ENCODE measurements at places on chromosomes 7 and 10. TPM values are rescaled to one million over a fixed set of nuclear protein-coding genes. Genes with fewer than 3 reads are reported as not detected.

DNA sequence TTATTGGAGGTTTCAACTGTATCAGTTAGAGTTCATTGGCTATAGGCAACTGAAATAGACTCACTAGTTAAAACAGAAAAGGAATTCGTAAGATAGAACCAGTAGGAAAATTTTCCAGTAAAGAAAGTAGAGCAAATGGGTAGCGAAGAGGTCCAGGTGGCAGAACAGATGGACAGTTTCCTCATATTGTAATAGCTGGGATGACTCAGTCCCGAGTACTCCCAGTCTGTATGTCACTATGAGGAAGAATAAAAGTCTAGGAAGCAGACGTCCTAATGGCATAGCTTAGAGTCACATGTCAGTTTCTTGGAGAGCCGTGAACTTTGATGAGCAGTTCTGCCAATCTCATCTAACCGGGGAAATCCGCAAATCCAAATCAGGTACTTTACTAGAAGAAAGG is 95.3 kb downstream of the RNF32 start:
- no peaks in the 10 kb centered on the region for H3K4me1 ChIP-seq
- peaks cover 72% of the 10 kb centered on the region for H3K36me3 ChIP-seq
- no peak overlapping the region for H3K4me3 ChIP-seq
- no peak for DNase-seq
- no peaks in the 10 kb centered on the region for H3K27me3 ChIP-seq
- no peak overlapping the region for H3K27ac ChIP-seq

The HOXA3 gene
- total RNA-seq: not detected

- H3K36me3 ChIP-seq: no peaks in the 10 kb centered on the region
- no peak overlapping the region for H3K27ac ChIP-seq
- peaks cover 9% of the 10 kb centered on the region for H3K27me3 ChIP-seq
- no peak overlapping the region for H3K4me3 ChIP-seq
Observed at GRCh38 chr10:122786269-122786668, 59.4 kb downstream of the CUZD1 start.

The HUS1 gene
- total RNA-seq: 43.5 TPM

DNA sequence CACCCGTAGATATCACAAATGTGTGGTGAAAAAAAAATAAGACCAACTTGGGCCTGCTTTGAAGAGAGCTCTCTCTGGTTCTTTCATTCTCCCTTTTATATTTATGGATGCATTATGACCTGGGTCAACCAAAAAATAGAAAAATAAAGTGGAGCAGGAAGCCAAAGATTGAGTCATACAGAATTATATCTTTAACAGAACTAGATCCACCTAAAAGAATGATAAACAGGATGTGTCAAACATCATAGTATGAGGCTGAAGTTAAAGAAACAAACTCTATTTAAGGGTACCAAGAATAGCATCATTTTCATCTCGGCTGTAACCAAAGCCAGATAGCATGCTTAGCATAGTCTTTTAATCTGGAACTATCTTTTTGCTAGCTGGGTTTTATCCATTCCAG is 28.8 kb upstream of the NMT2 start:
- no peak for DNase-seq
- no peak overlapping the region for H3K4me3 ChIP-seq
- no peaks in the 10 kb centered on the region for H3K36me3 ChIP-seq
- peak overlapping the region; percentile 26 for H3K27ac ChIP-seq
- H3K4me1 ChIP-seq: peaks cover 18% of the 10 kb centered on the region

DNA sequence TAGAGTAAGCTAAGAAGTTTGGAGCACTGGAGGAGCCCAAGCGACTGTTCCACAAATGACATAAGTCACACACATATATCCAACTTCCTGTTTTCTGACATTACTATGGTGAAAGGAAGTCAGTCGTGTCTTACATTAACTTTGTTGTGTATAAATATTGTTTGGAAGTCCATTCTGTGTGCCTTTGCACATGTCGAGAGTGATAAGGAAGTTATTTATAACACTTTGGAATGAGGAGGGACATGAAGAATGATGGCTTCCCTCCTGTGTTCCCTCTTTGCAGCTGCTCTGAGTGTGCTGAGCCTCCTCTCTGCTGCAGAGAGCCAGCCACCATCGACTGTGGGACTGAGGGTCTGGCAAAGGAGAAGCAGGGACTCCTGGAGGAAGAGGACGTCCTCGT is 40.4 kb upstream of the MGMT start:
- H3K4me3 ChIP-seq: no peak overlapping the region
- H3K36me3 ChIP-seq: no peaks in the 10 kb centered on the region
- no peak for DNase-seq
- H3K27ac ChIP-seq: no peak overlapping the region
- H3K27me3 ChIP-seq: peaks cover 6% of the 10 kb centered on the region

DNA sequence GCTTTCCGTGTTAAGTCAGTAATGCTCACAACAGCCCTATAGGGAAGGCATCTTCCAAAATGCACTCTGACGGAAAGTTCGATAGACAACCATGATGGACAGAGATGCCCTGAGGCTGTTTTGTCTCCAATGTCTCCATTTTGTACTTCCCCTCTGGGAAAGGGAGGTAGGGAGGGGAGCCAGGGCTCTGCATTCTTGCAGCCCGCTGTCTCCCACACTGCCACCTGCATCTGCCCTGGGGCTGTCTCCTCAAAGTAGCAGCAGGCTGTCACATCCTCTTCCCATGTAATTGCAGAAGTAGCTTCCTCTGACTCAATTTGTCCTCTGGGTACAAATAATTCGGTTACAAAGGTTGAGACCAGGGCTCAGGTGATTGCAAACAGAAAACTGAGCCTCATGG is 131.4 kb downstream of the GPAM start:
- no peaks in the 10 kb centered on the region for H3K36me3 ChIP-seq
- H3K27me3 ChIP-seq: peaks cover 1% of the 10 kb centered on the region
- no peak for DNase-seq
- no peaks in the 10 kb centered on the region for H3K4me1 ChIP-seq

GRCh38 chr7:73985737-73986141 is 42.2 kb upstream of the ELN start:
- no peaks in the 10 kb centered on the region for H3K36me3 ChIP-seq
- H3K27me3 ChIP-seq: no peaks in the 10 kb centered on the region
- no peak overlapping the region for H3K27ac ChIP-seq
- no peak overlapping the region for H3K4me3 ChIP-seq

GRCh38 chr10:60209874-60210570 is 179.7 kb downstream of the ANK3 start:
- H3K4me3 ChIP-seq: no peak overlapping the region
- H3K27me3 ChIP-seq: peaks cover 2% of the 10 kb centered on the region
- no peak overlapping the region for H3K27ac ChIP-seq

DNA sequence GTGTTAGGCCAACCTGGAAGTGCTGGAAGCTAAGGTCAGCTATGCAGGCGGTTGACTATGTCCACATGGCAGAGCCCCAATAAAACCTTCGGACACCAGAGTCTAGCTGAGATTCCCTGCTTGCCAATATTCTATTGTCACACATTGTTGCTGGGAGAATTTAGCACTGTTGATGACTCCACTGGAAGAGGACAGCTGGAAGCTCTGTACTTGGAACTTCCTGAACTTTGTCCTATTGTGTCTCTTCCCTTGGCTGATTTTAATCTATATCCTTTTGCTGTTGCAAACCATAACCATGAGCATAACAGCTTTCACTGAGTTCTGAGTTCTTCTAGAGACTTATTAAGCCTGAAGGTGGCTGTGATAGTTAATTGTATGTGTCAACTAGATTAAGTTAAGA is 12.0 kb downstream of the XRCC2 start:
- DNase-seq: no peak
- no peak overlapping the region for H3K4me3 ChIP-seq
- H3K4me1 ChIP-seq: peaks cover 2% of the 10 kb centered on the region
- H3K27me3 ChIP-seq: no peaks in the 10 kb centered on the region

DNA sequence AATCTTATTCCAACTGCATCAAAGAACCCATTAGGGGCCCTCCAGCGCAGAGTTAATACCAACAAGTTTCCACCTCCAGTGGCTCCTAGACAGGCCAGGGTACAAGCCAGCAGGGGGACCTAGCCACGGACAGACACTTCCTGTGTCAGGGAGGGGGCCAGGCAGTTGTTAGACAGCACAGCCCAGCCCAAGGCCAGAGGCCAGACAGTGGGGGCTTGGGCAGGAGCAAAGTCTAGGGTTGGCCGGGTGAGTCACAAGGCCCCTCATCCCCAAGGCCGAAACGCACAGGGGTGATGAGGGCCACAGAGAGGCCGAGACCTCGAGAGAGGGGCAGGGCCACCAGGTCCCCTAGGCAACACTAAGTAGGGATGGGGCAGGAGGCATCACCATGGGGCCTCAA is 19.3 kb upstream of the OPTN start:
- peaks cover 3% of the 10 kb centered on the region for H3K36me3 ChIP-seq
- no peak for DNase-seq
- no peak overlapping the region for H3K4me3 ChIP-seq
- H3K27me3 ChIP-seq: peaks cover 9% of the 10 kb centered on the region
- no peak overlapping the region for H3K27ac ChIP-seq

DNA sequence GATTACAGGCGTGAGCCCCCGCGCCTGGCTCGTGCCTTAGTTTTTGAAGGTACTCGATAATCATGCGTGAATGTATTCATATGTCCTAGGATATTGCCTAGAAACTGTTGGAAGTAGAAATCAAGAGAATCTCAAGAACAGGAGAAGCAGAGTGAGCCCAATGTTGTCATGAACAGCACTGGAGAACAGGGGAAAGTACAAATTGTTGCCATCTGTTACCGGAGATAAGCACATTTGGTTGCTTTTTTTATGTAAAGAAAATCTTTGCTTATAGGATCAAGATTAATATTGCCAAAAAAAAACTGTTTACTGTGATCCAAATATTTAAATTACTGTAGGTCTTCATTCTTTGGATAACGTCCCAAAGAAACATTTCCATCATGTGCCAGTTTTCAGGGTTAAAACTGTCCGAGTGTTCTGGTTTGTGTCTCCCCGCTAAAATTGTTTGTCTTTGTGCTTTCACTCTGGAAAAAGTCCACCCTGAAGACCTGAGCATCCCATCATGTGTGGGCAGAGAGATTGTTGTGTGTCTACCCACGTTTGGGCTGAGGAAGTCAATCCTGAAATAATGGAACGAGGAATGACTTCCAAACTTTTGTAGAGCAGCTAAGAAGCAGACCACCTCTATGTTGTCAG is 95.7 kb upstream of the CELF2 start:
- H3K27ac ChIP-seq: no peak overlapping the region
- H3K4me1 ChIP-seq: no peaks in the 10 kb centered on the region
- H3K36me3 ChIP-seq: no peaks in the 10 kb centered on the region
- no peak overlapping the region for H3K4me3 ChIP-seq
- no peak for DNase-seq

The LRRC17 gene
- total RNA-seq: not detected

DNA sequence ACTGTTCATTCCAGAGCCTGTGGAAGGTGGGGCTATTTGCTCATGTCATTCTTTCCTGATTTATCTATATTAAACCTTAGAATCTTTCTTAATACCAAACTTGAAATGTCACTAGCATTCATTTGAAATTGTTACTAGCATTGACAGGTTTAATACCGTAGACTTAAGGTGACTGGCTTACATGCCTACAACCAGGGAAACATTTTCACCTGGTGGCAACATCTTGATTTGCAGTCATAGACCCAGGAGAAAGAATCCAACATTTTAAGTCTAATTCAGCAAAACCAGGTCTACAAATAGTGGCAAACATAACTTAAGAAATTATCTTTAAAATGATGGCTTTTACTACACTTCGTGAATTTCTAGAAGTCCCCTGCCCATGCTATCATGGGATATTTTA is 353.7 kb downstream of the HTR7 start:
- H3K4me1 ChIP-seq: no peaks in the 10 kb centered on the region
- no peaks in the 10 kb centered on the region for H3K36me3 ChIP-seq
- H3K4me3 ChIP-seq: no peak overlapping the region

The GDF2 gene
- not detected for total RNA-seq

- H3K27ac ChIP-seq: no peak overlapping the region
- no peaks in the 10 kb centered on the region for H3K4me1 ChIP-seq
- H3K27me3 ChIP-seq: no peaks in the 10 kb centered on the region
- H3K4me3 ChIP-seq: no peak overlapping the region
Observed at GRCh38 chr7:1810961-1811849, 141.1 kb downstream of the ELFN1 start.

DNA sequence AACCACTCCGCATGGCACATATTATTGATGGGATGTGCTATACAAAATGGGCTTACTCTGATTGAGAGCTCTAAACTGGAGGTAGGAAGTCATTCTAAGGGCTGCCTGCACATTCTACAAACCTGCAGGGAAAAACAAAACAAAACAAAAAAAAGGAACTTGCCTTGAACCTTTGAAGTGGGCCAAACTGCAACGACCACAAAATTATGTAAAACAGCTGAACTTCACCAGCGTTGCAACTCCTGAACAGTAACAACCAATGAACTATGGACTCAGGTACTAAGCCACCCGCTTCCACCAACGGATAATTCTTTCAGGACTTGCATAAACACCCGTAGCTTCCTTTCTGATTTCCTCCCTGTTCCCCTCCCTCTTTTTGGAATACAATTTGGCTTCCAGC is 80.4 kb downstream of the ZNF248 start:
- no peaks in the 10 kb centered on the region for H3K27me3 ChIP-seq
- no peak overlapping the region for H3K27ac ChIP-seq
- H3K4me3 ChIP-seq: no peak overlapping the region
- H3K4me1 ChIP-seq: no peaks in the 10 kb centered on the region
- H3K36me3 ChIP-seq: no peaks in the 10 kb centered on the region

The TRIM74 gene
- not detected for total RNA-seq

The OR2A12 gene
- total RNA-seq: not detected

DNA sequence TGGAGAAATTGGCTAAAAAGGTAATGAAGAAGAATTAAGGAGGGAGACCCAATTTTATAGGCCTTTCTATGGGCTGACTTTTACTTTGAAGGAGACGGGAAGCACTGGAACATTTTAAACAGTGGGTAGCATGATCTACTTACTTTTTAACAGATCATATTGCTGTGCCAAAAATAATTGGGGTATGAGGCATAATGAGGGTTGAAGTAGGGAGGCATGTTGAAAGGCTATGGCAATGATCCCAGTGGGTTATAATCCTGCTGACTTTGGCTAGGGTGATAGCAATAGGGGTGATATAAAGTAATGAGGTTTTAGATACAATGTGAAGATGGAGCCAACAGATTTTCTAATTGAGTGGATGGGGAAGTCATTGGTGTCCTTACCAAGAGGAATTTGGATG is 73.2 kb downstream of the GPR37 start:
- H3K4me1 ChIP-seq: no peaks in the 10 kb centered on the region
- H3K36me3 ChIP-seq: no peaks in the 10 kb centered on the region
- no peak overlapping the region for H3K4me3 ChIP-seq
- no peaks in the 10 kb centered on the region for H3K27me3 ChIP-seq

The PLXNA4 gene
- total RNA-seq: 0.18 TPM

- H3K4me3 ChIP-seq: no peak overlapping the region
- no peak for DNase-seq
- no peaks in the 10 kb centered on the region for H3K4me1 ChIP-seq
- no peaks in the 10 kb centered on the region for H3K36me3 ChIP-seq
- no peak overlapping the region for H3K27ac ChIP-seq
Observed at GRCh38 chr10:114758331-114758730, 63.2 kb upstream of the FHIP2A start.

The SOSTDC1 gene
- not detected for total RNA-seq

Data from activated CD8-positive, alpha-beta T cell treated with anti-CD3 and anti-CD28 coated beads for 36 hours (primary cell).